ENCODE measurements at places on chromosomes 2 and 18. TPM values are rescaled to one million over a fixed set of nuclear protein-coding genes. Genes with fewer than 3 reads are reported as not detected.

STARD6 gene
- total RNA-seq, result not detected

TEKT4 gene
- total RNA-seq, result not detected

POLE4 gene
- total RNA-seq, result 21.1 TPM

EML6 gene
- not detected for total RNA-seq

SKOR2 gene
- not detected for total RNA-seq

TMEM182 gene
- 2.6 TPM for total RNA-seq

MAP3K19 gene
- total RNA-seq, result not detected

CROCC2 gene
- not detected for total RNA-seq

C2orf92 gene
- 0.39 TPM for total RNA-seq

RGPD3 gene
- total RNA-seq, result under 0.01 TPM

NT5DC4 gene
- not detected for total RNA-seq

ATP6V1B1 gene
- total RNA-seq, result 0.40 TPM

DPP10 gene
- total RNA-seq, result 2.6 TPM

RAX gene
- total RNA-seq, result not detected

CKAP2L gene
- total RNA-seq, result 19.4 TPM

E2F6 gene
- total RNA-seq, result 11.2 TPM

INHA gene
- not detected for total RNA-seq

SLC23A3 gene
- 1.4 TPM for total RNA-seq

GPATCH11 gene
- 6.9 TPM for total RNA-seq

TNS1 gene
- total RNA-seq, result 78.2 TPM

ANKAR gene
- 2.1 TPM for total RNA-seq

RUFY4 gene
- not detected for total RNA-seq

INPP1 gene
- total RNA-seq, result 12.2 TPM

VWC2L gene
- not detected for total RNA-seq

M1AP gene
- total RNA-seq, result not detected

SCYGR4 gene
- not detected for total RNA-seq

IL1F10 gene
- not detected for total RNA-seq

HAT1 gene
- total RNA-seq, result 37.4 TPM

CD207 gene
- not detected for total RNA-seq

IL36G gene
- total RNA-seq, result not detected

RNU2-63P gene
- not detected for total RNA-seq

FER1L5 gene
- total RNA-seq, result under 0.01 TPM

OSR1 gene
- total RNA-seq, result 18.8 TPM

MATN3 gene
- 3.8 TPM for total RNA-seq

OSGEPL1 gene
- 7.6 TPM for total RNA-seq

IWS1 gene
- 24.0 TPM for total RNA-seq
